ENCODE measurements at places on chromosomes 5 and 9. TPM values are rescaled to one million over a fixed set of nuclear protein-coding genes. Genes with fewer than 3 reads are reported as not detected.

GRCh38 chr5:125401724-125402622 lies 655.5 kb upstream of the ZNF608 start:
- no peaks in the 10 kb centered on the region for H3K27me3 ChIP-seq
- H3K4me1 ChIP-seq, result no peaks in the 10 kb centered on the region
- no peaks in the 10 kb centered on the region for H3K36me3 ChIP-seq
- DNase-seq, result no peak
- no peak overlapping the region for H3K27ac ChIP-seq

DNA sequence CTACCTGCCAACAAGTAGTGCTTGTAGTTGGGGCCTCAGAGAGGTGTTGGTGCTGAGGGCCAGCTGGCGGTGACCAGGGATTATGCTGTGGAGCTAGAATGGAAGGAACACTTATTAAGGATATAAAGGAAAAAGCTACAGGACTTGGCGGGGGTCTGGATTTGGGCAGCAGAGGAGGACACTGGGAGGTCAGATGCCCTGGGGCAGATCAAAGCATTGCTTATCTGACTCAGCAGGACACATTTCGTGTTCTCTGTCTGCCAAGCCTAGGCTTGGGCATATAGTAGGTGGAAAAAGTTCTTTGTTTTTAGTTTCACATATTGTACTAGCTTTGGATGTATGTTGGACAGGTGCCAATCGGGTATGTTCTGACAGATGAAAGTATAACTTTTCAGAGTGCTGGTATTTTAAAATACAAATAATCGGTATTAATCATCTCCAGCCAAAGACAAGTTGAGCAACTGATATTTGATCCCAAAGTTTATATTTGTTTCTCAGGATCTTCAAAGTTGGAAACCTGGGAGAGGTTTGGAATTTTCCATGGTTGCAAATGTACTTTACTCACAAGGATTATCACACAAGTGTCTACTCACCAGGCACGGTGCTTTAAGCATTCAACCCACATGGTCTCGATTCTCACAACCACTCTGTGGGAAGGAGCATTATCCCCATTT lies 69.4 kb downstream of the IQGAP2 start:
- H3K4me3 ChIP-seq, result no peak overlapping the region
- H3K27ac ChIP-seq, result no peak overlapping the region
- no peaks in the 10 kb centered on the region for H3K36me3 ChIP-seq
- H3K4me1 ChIP-seq, result peaks cover 7% of the 10 kb centered on the region
- H3K27me3 ChIP-seq, result no peaks in the 10 kb centered on the region

The CARD19 gene
- 28.3 TPM for total RNA-seq

- H3K4me3 ChIP-seq, result no peak overlapping the region
- no peaks in the 10 kb centered on the region for H3K27me3 ChIP-seq
- DNase-seq, result no peak
- no peaks in the 10 kb centered on the region for H3K36me3 ChIP-seq
Measured at GRCh38 chr9:123609844-123610243, 253.8 kb downstream of the CRB2 start.

The DNAJB5 gene
- total RNA-seq, result 17.4 TPM

- no peaks in the 10 kb centered on the region for H3K36me3 ChIP-seq
- no peaks in the 10 kb centered on the region for H3K27me3 ChIP-seq
- H3K4me1 ChIP-seq, result peaks cover 70% of the 10 kb centered on the region
- no peak for DNase-seq
- peak overlapping the region; percentile 100 for H3K27ac ChIP-seq
Measured at GRCh38 chr5:151696470-151697061, 9.9 kb upstream of the SPARC start.

The IFNA6 gene
- total RNA-seq, result not detected

The CDKN2B gene
- total RNA-seq, result 247 TPM

GRCh38 chr5:40834849-40835787 lies at the start of gene RPL37:
TSS of gene RPL37 (minus strand) at chr5:40835222. CDS start at chr5:40835185, 37 bp downstream.
- peaks cover 42% of the 10 kb centered on the region for H3K4me1 ChIP-seq
- H3K4me3 ChIP-seq, result peak within 1 kb of the TSS; percentile 97
- H3K27me3 ChIP-seq, result peaks cover 4% of the 10 kb centered on the region
- DNase-seq, result peak; percentile 98
- H3K36me3 ChIP-seq, result peaks cover 38% of the 10 kb centered on the region
- peak within 1 kb of the TSS; percentile 98 for H3K27ac ChIP-seq
